ENCODE measurements at places on chromosomes 2 and 18. TPM values are rescaled to one million over a fixed set of nuclear protein-coding genes. Genes with fewer than 3 reads are reported as not detected.

TFPI gene
- 116 TPM for total RNA-seq

PNO1 gene
- 8.5 TPM for total RNA-seq

RND3 gene
- total RNA-seq, result 111 TPM

DSC2 gene
- total RNA-seq, result 69.5 TPM

GRHL1 gene
- total RNA-seq, result 8.2 TPM

DNAJC10 gene
- total RNA-seq, result 24.3 TPM

STARD6 gene
- not detected for total RNA-seq

RTP5 gene
- total RNA-seq, result not detected

SALL3 gene
- 0.11 TPM for total RNA-seq

EPC2 gene
- total RNA-seq, result 21.4 TPM

SLC23A3 gene
- total RNA-seq, result 2.0 TPM

UNC50 gene
- 33.4 TPM for total RNA-seq

DNAH7 gene
- total RNA-seq, result 0.11 TPM

BARD1 gene
- total RNA-seq, result 22.4 TPM

AGXT gene
- not detected for total RNA-seq

KIAA2012 gene
- total RNA-seq, result under 0.01 TPM

WNT6 gene
- 1.1 TPM for total RNA-seq

INPP5D gene
- 10.2 TPM for total RNA-seq

ZNF892 gene
- 20.7 TPM for total RNA-seq

ST8SIA5 gene
- not detected for total RNA-seq

SPP2 gene
- not detected for total RNA-seq

RALB gene
- 101 TPM for total RNA-seq

HAT1 gene
- 32.6 TPM for total RNA-seq

OR6B2 gene
- total RNA-seq, result not detected

TNFAIP6 gene
- total RNA-seq, result not detected

DPP4 gene
- 83.2 TPM for total RNA-seq

PTH2R gene
- not detected for total RNA-seq

DSC1 gene
- total RNA-seq, result 1.3 TPM

PPP3R1 gene
- 18.3 TPM for total RNA-seq

ZSCAN30 gene
- 15.2 TPM for total RNA-seq

TUBA3D gene
- total RNA-seq, result 0.39 TPM

GAL3ST2 gene
- 0.79 TPM for total RNA-seq

ELP2 gene
- total RNA-seq, result 81.3 TPM

UGT1A9 gene
- total RNA-seq, result not detected

RPRM gene
- total RNA-seq, result not detected

KCNF1 gene
- total RNA-seq, result not detected

CFAP65 gene
- not detected for total RNA-seq

COL3A1 gene
- total RNA-seq, result 6,874 TPM

COL4A3 gene
- 0.39 TPM for total RNA-seq

PLEK gene
- total RNA-seq, result not detected

SULT6B1 gene
- not detected for total RNA-seq

OTOS gene
- total RNA-seq, result not detected

DAW1 gene
- total RNA-seq, result 17.2 TPM

ERMN gene
- total RNA-seq, result not detected

FSIP2 gene
- 2.6 TPM for total RNA-seq

HRH4 gene
- total RNA-seq, result not detected

RNF125 gene
- 0.43 TPM for total RNA-seq

TUBB8B gene
- not detected for total RNA-seq

FABP1 gene
- total RNA-seq, result not detected

KCNG2 gene
- total RNA-seq, result not detected

TTN gene
- total RNA-seq, result under 0.01 TPM

PLEKHA3 gene
- total RNA-seq, result 5.1 TPM

Data from placental epithelial cell (primary cell).